Activated naive CD8-positive, alpha-beta T cell treated with anti-CD3 and anti-CD28 coated beads, Interleukin-2, amount 50 U/mL, for 24 hours (primary cell): ENCODE measurements at places on chromosomes 7 and 10.
A peak's percentile ranks its signal among the peaks of the same experiment; 100 is the strongest.

DNA sequence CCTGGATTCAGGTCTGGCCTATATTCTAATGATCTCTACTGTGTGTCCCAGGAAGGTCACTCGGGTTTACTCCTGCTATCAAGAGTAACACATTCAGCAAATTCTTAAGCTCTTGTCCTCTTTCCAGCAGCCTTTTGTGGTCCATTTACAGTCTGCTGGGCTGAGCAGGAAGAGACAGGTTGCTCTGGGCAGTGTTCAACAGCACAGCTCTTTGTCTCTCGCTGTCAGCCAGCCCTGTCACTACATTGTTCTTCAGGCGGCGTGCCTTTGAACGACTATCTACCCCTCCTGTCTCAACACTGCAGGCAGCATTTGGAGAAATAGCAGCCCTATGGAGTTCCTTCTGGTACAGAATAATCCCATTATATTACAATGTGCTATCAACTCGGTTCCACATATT is 192.2 kb upstream of the TBX20 start:
- DNase-seq = no peak

DNA sequence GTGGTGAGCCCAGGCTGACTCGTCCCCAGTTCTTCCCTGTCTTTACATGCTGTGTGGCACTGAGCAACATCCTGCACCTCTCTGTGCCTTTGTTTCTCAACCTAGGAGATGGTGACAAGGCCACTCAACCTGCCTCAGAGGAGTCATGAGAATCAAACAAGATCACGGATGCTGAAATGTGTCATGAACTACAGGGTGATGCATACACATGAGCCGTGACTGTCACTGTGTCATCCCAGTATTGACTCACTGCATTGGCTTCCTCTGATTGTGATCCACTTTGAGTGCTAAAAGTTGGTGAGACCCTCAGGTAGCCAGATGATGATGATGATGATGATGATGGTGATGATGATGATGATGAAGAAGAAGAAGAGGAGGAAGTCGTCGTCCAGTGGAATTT is 11.5 kb downstream of the C10orf71 start:
- peak; percentile 10 for DNase-seq

- no peak for DNase-seq
Observed at GRCh38 chr7:45980181-45980905, 59.3 kb upstream of the IGFBP3 start.

DNA sequence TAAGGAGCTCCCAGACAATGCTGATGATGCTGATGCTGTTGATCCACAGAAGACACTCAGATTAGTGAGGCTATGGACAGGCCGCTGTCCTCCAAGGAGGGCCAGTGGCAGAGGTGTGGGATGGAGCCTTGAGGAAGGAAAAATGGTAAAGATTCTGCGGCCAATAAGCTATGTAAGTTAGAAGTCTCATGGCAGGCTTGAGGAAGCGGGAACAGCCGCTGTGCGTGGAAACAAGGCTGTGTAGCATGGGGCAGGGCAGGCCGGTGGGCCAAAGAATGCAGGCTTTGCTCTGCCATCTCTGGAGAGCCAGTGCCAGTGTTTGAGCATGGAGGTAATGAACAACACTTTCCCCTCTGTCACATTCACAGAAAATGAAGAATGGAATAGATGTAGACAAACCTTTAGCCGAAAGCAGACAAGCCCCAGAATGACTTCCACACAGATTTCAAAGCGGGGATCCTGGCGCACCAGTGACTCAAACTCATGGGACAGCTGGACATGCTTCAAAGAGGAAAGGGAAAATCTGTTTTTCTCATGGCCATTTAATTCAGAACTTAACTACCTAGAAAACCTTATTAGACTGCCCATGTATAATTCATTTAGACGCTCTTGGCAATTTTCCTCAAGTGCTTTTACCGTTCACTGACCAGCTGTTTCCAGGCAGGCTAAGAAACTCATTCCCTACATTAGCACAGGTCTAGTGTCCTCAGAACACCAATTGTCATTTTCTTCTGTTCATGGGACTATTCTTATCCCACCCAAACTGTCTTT is 16.9 kb upstream of the FIGNL1 start:
- no peak for DNase-seq

DNA sequence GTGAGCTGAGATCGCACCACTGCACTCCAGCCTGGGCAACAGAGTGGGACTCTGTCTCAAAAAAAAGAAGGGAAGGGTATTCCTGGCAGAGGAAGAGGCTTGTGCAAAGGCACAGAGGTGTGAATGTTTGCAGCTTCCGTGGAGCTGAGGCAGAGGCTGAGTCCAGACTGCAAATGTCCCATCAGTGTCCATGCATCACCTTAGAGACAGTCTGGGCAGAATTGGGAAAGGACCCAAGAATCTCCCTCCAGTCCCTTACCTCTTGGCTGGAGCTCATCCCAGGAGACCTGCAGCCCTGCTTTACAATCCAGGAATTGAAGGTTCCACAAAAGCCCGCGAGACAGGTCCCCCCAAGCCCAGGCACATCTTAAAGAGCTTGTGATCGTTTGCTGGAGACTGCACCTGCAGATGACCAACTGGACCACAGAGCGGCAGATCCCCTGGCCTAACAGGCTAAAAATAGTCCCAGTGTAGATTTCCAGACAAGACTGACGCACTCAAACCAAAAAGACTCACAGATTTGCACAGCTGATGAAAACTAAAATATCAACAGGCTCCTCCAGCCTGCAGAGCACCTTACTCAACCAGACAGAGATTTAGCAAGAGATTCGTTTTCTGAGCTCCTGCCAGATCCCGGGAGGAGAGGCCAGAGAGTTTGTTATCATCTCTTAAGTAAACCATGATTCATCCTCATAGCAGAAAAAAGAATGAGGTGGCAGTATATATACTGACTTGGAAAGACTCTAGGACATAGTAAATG is 22.9 kb upstream of the NANOS1 start:
- DNase-seq = no peak

DNA sequence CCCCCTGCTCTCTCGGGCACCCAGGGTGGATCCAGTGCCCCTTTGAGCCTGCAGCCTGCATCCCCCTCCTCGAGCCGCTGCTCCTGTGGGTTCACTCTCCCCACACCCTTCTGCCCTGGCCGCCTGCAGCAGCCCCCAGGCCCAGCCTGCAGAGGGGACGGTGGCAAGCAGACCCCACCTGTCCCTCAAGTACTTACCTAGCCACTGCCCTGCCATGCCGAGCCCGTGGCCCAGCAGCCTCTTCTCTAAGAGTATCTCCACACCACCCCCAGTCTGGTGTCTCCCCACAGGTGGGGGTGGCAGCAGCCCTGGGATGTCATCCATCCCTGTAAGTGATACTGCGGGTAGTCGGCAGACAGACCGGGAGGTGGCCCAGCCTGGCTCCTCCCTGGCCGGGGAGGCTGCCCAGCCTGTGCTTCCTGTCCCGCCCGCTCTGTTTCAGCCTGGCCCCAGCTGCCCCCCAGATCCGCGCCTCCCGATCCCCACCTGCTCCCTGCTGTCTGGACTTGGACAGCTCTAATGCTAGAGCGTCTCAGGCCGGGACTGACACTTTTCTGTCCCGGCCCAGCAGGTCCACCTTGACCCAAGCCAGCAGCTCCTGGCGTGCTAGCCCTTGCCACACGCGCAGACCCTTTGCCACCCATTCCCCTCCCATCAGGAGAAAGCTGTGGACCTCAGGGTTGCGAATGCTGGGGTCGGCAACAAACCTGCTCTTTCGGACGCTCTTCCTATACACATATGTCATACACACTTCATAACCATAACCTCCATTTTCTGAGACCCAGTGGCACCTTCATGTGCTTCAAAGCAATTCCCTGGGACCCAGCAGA is 25.0 kb downstream of the YKT6 start:
- no peak for DNase-seq

GRCh38 chr7:12643001-12643643 is 44.3 kb upstream of the ARL4A start:
- DNase-seq = no peak

- DNase-seq = peak; percentile 29
Observed at GRCh38 chr10:23344241-23344841, at the start of gene C10orf67. C10orf67 (minus strand) TSS chr10:23344797; CDS start chr10:23344774, 23 bp downstream.

- DNase-seq = peak; percentile 60
Observed at GRCh38 chr10:17617031-17617911, at the start of gene HACD1. HACD1 (minus strand) TSS chr10:17617374; CDS start chr10:17617339, 35 bp downstream.

- no peak for DNase-seq
Observed at GRCh38 chr7:138822867-138823535, 25.0 kb upstream of the ATP6V0A4 start.

DNA sequence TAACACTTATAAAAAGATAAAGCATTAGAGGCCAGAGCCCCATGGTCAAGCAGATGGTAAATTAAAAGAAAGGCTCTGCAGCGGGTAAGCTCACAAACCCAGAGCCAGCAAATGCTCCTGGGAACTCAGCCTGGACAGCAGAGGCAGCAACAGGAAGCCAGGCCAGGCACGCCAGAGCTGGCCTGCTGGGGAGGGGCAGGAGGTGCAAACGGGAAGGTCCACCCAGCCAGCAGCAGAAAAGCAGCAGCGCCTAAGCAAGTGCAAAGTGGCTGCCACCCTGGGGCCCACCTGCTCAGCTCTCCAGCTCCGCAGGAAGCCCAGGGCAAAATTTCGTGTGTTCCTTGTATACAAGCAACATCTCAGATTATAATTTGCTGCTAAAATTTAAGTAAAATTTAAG is 82.7 kb upstream of the GPR22 start:
- no peak for DNase-seq

- no peak for DNase-seq
Observed at GRCh38 chr10:79048639-79049550, 19.9 kb upstream of the ZMIZ1 start.

DNA sequence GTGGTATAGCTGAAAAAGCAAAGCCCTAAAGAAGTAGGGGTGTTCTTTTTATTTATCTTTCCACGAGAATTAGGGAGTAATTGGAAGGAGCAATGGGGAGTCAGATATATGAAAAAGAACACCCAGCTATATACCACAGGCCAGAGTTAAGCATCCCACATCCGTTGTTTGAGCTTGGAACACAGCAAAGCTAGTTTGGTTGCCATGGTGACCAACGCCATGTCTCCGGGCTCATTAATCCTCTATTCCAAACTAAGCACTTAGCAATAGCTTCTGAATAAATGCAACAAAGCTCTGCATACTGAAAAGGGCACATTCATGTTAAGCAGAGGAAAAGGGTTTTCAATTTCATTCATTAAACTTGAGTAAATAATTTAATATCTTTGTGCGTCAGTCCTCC is 23.5 kb downstream of the ASB4 start:
- DNase-seq = no peak

- no peak for DNase-seq
Observed at GRCh38 chr10:62693306-62693705, 111.2 kb upstream of the ADO start.

DNA sequence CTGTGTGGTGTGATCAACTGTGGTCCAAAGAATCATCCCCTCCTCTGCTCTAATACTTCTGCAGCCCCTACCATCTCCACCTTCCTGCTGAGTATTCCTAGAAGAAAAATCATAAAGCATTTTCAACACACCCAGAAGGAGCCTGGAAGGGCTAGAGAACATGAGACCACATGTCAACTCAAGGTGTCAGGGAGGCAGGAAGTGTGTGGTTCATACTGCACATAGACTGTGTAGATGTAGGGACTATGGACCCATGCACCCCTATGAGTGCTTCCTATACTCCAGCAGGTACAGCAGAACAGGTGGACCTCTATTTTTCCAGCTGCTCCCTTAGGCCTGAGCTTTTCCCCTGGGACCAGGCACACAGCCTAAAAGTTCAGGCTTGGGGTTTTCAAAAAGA is 2.6 kb upstream of the ZNF746 start:
- DNase-seq = no peak

GRCh38 chr7:83101530-83101929 is 61.2 kb downstream of the PCLO start:
- DNase-seq = no peak

DNA sequence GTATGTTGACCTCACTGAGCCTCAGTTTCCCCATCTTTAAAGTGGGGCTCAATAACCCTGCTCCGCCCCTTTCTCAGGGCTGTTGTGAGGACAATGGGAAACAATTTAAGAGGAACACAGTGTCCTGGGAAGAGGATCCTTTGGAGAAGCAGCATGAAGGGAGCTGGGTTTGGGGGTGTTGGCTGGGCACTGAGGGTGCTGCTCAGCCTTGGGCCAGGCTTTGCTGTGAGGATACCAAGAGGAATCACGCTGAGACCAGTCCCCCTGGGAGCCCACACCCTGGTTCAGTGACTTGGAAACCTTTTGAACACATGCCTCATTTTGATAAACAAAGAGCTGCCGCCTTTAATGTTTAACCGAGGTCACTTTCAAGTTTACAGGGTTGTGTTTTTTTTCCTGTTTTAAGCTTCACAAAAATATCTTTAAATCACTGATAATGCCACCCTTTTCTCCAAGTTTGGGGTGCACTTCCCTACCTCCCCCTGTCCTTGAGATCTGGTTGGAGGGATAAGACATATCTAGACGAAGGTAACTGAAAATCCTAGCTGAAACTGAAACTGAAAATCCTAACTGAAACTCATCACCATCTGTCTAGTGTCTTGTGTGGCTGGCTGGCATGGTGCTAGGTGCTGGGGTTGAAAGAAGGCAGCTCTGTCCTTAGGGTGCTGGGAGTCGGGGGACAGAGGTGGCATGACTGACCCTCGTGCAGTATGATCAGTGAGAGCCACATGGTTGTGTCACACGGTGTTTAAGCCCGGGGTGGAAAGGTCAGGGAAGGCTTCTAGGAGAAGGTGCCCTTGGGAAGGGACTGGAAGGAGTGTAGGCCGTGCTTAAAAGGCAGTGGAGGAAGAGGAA is 27.7 kb downstream of the ZNF775 start:
- DNase-seq = peak; percentile 45

- peak; percentile 2 for DNase-seq
Observed at GRCh38 chr10:67697724-67698131, 1.7 kb upstream of the CTNNA3 start.

- no peak for DNase-seq
Observed at GRCh38 chr7:38744746-38745145, 113.6 kb upstream of the AMPH start.

GRCh38 chr10:112461029-112461887 is 14.2 kb downstream of the VTI1A start:
- peak; percentile 40 for DNase-seq

- DNase-seq = peak; percentile 2
Observed at GRCh38 chr7:42763137-42763551, 148.7 kb downstream of the C7orf25 start.

DNA sequence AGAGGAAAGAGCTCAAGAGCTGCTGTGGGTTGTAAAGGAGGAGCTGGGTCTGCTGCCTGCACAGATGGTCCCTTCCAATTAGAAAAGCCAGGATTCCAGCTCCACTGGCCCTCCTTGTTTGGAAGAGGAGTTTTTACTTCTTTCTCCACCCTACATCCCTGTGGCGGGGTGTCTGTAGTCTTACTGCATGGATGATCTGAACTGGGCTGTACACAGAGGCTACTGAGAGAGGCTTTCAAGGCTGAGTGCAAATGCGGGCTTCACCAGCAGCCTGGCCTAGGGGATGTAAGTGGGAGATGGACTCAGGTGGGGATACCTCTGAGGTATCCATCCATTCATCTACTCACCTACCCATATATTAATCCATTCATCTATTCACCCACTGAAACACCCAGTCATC is 7.1 kb upstream of the CXCL12 start:
- DNase-seq = no peak
